ENCODE measurements at places on chromosomes 16 and 17.

GRCh38 chr16:27204312-27204915 is 1.1 kb downstream of the KDM8 start:
- no peak for DNase-seq

DNA sequence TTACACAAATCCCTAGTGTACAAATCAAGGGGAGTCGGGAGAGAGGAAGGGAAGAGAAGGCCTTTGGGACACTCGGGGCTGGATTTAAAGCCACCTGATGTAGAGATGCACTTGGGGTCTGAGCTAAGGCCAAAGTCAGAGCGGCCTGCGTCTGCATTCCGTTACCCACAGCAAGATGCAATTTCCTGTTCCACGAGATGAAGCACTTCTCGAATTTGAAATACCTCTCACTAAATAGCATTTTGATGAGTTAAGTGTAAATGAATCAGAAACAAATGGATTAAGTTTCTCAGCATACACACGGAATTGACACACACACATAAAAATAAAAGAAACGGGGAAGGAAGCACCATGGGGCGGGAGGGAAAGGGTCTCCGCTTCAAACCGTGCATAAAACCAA is 386.0 kb downstream of the SOX9 start:
- no peak for DNase-seq

GRCh38 chr16:4204521-4204920 is 37.4 kb downstream of the SRL start:
- DNase-seq = no peak

GRCh38 chr16:82880346-82880745 is 253.6 kb downstream of the CDH13 start:
- DNase-seq = no peak

- DNase-seq = no peak
Measured at GRCh38 chr17:13750816-13751793, 149.4 kb upstream of the HS3ST3A1 start.

- DNase-seq = no peak
Measured at GRCh38 chr16:55982597-55982996, 107.4 kb upstream of the CES5A start.

DNA sequence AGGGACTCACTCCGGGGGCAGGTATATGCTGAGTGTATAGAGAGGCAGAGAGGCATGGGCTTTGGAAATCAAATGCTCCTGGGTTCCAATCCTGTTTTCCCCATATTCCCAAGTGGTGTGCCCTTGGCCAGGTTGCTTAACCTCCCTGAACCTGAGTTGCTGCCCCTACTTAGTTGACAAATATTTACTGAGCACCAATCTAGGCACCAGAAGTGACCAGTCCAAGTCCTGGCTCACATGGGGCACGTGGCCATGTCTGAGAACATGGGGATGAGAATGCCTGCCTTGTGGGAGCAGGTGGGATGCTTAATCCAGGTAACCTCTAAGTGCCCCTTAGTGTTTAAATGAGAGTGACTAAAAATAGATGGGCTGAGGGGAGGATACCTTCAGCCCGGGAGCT is 4.2 kb downstream of the SOCS3 start:
- no peak for DNase-seq

Measured in GM04504 (cell line).